Heart right ventricle (tissue), 16 donors: ENCODE measurements at places on chromosomes 12 and 14. TPM values are rescaled to one million over a fixed set of nuclear protein-coding genes. Genes with fewer than 3 reads are reported as not detected.

DNA sequence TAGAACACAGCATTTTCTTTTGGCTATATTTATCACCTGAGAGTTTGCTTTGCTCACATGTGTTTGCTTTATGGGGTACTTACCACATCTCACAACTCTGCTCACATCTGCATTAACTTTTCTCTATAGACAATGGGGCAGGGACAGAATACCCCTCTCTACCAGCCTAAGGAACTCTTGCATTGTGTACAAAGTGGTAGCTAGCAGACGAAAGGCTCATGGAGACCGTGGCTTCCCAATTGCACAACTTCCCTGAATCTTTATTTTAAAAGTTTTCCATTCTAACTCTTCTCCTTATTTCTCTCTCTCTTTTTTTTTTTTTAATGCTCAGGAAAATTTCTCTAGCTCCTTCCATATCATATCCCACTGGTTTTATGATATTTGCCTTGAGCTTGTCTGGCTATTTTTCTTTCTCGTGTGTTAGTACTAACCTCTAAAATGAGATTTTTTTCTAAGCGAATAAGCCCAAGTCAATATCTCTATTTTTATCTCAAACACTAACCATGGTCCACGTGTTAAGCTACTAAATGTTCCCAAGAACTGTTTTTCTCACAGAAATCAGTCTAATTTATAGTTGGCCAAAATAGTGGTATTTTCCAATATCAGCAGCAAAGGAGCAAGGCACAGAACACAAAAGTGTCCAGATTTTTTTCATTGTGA, 155.2 kb downstream of the STXBP6 start:
- H3K27ac ChIP-seq = peak overlapping the region; percentile 36
- H3K36me3 ChIP-seq = no peaks in the 10 kb centered on the region
- no peak overlapping the region for H3K4me3 ChIP-seq
- H3K4me1 ChIP-seq = peaks cover 48% of the 10 kb centered on the region
- H3K27me3 ChIP-seq = no peaks in the 10 kb centered on the region

- H3K36me3 ChIP-seq = no peaks in the 10 kb centered on the region
- no peak overlapping the region for H3K27ac ChIP-seq
- peaks cover 11% of the 10 kb centered on the region for H3K27me3 ChIP-seq
- DNase-seq = no peak
- H3K4me3 ChIP-seq = no peak overlapping the region
Observed at GRCh38 chr14:93655078-93655750, 133.1 kb downstream of the PRIMA1 start.

- H3K27ac ChIP-seq = no peak overlapping the region
- H3K4me3 ChIP-seq = no peak overlapping the region
- H3K4me1 ChIP-seq = no peaks in the 10 kb centered on the region
- H3K27me3 ChIP-seq = peaks cover 11% of the 10 kb centered on the region
- no peak for DNase-seq
Observed at GRCh38 chr12:13273850-13274249, 77.3 kb downstream of the EMP1 start.

GRCh38 chr14:104516906-104517305, 62.7 kb upstream of the C14orf180 start:
- no peak overlapping the region for H3K27ac ChIP-seq
- no peak for DNase-seq
- H3K4me3 ChIP-seq = no peak overlapping the region
- H3K4me1 ChIP-seq = no peaks in the 10 kb centered on the region
- no peaks in the 10 kb centered on the region for H3K27me3 ChIP-seq

GRCh38 chr12:80469681-80470080, 25.6 kb downstream of the PTPRQ start:
- H3K36me3 ChIP-seq = no peaks in the 10 kb centered on the region
- H3K27ac ChIP-seq = no peak overlapping the region
- no peaks in the 10 kb centered on the region for H3K4me1 ChIP-seq
- H3K4me3 ChIP-seq = no peak overlapping the region
- DNase-seq = no peak
- H3K27me3 ChIP-seq = no peaks in the 10 kb centered on the region

- no peaks in the 10 kb centered on the region for H3K36me3 ChIP-seq
- peak overlapping the region; percentile 31 for H3K27ac ChIP-seq
- peak; percentile 19 for DNase-seq
- H3K4me1 ChIP-seq = peaks cover 30% of the 10 kb centered on the region
Observed at GRCh38 chr14:89165189-89166181, 251.5 kb downstream of the FOXN3 start.

DNA sequence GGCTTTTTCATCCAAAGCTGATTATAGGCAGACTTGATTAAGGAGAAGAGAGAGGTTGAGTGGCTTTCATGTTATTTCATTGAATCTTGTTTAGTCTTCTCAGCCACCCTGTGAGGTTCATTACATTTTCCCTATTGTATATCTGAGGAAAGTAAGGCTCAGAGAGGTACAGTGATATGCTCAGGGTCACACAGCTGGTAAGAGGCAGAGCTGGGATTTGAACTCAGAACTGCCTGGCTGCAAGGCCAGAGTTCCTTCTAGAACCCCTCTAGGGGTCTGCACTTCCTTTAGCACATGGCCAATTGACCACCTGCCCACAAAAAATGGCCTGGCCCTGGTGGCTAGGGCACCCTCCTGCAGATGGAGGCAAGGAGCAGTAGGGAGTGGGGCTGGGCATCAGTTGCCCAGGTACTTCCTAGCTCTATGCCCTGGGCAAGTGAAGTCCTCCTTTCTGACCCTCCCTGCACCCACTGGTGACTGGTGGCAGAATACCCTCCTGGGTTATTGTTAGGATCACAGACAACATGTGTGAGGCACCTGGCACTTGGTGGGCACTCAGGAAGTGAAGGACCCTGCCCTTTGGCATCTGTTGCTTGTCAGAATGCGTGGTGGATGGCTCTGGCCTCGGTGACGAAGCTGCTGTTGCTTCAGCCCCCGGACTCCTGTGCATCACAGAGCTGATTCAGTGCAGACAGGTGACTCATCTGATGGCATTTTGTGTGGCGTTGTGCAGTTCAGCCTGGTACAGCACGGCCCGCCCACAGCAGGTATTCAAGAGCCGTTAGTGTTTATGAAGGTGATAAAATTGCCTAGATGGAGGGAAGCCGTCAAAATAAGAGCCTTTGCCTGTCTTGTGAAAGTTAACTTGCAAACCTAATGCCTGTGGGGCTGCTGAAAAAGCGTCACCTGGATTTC, 115.8 kb downstream of the SLC25A47 start:
- no peak for DNase-seq
- no peak overlapping the region for H3K4me3 ChIP-seq
- H3K4me1 ChIP-seq = peaks cover 18% of the 10 kb centered on the region
- no peaks in the 10 kb centered on the region for H3K27me3 ChIP-seq

DNA sequence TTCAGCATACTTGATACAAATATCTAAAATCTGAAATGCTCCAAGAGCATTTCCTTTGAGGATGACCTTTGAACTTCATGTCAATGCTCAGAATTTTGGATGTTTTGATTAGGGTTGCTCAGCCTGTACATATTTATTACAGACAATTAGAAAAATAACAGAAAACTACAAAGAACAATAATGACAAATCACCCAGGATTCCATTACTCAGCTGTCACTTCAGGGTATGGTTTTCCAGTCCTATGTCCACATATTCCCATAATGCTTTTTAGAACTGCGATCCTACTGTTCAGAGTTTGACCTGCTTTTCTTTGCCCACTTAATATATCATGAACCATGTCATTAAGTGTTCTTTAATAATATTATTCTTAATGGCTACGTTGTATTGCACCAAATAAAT, 11.4 kb downstream of the DLGAP5 start:
- no peak overlapping the region for H3K27ac ChIP-seq
- H3K4me1 ChIP-seq = no peaks in the 10 kb centered on the region
- H3K27me3 ChIP-seq = no peaks in the 10 kb centered on the region

ACVR1B gene
- total RNA-seq = 8.4 TPM

LRCOL1 gene
- total RNA-seq = not detected

- no peak overlapping the region for H3K27ac ChIP-seq
- H3K4me1 ChIP-seq = no peaks in the 10 kb centered on the region
- no peak for DNase-seq
- H3K36me3 ChIP-seq = no peaks in the 10 kb centered on the region
- no peak overlapping the region for H3K4me3 ChIP-seq
- H3K27me3 ChIP-seq = no peaks in the 10 kb centered on the region
Observed at GRCh38 chr14:100994756-100995330, 91.3 kb upstream of the RTL1 start.

GRCh38 chr12:3097836-3098235, 20.7 kb downstream of the TSPAN9 start:
- peaks cover 71% of the 10 kb centered on the region for H3K4me1 ChIP-seq
- peak overlapping the region; percentile 90 for H3K27ac ChIP-seq

GRCh38 chr14:103074729-103075367, 9.2 kb upstream of the LBHD2 start:
- peak; percentile 81 for DNase-seq
- peak overlapping the region; percentile 58 for H3K27ac ChIP-seq
- H3K36me3 ChIP-seq = no peaks in the 10 kb centered on the region
- peaks cover 13% of the 10 kb centered on the region for H3K4me1 ChIP-seq
- H3K4me3 ChIP-seq = peak overlapping the region; percentile 41

GRCh38 chr12:123453165-123453564, 4.8 kb upstream of the SNRNP35 start:
- no peaks in the 10 kb centered on the region for H3K27me3 ChIP-seq
- H3K27ac ChIP-seq = no peak overlapping the region
- H3K4me1 ChIP-seq = no peaks in the 10 kb centered on the region
- H3K4me3 ChIP-seq = no peak overlapping the region
- no peaks in the 10 kb centered on the region for H3K36me3 ChIP-seq

SIX1 gene
- total RNA-seq = not detected

DNA sequence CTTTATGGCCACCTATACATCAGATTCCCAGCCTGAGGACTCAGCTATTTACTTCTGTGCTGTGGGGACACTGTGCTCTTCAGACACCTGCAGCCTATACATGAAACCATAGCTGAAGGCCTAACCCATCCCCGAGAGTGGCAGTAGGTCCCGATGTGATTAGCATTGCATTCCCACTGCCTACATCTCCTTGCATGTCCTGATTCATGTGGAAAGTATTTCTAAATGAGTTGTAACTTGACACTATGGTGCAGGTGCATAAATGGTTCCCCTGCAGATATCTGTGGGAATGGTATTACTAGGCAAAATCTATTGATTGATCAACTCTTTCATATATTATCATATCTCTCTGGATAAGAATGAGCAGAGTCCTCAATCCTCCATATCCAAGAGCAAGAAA, 433.5 kb downstream of the DAD1 start:
- H3K4me1 ChIP-seq = no peaks in the 10 kb centered on the region
- H3K27ac ChIP-seq = no peak overlapping the region
- H3K4me3 ChIP-seq = no peak overlapping the region
- H3K27me3 ChIP-seq = no peaks in the 10 kb centered on the region
- no peak for DNase-seq
- H3K36me3 ChIP-seq = no peaks in the 10 kb centered on the region

PPP4R4 gene
- total RNA-seq = 0.46 TPM

- DNase-seq = no peak
- no peak overlapping the region for H3K27ac ChIP-seq
- no peaks in the 10 kb centered on the region for H3K36me3 ChIP-seq
- H3K4me3 ChIP-seq = no peak overlapping the region
- H3K4me1 ChIP-seq = no peaks in the 10 kb centered on the region
- no peaks in the 10 kb centered on the region for H3K27me3 ChIP-seq
Observed at GRCh38 chr12:18383203-18383602, 121.9 kb downstream of the PIK3C2G start.

DNA sequence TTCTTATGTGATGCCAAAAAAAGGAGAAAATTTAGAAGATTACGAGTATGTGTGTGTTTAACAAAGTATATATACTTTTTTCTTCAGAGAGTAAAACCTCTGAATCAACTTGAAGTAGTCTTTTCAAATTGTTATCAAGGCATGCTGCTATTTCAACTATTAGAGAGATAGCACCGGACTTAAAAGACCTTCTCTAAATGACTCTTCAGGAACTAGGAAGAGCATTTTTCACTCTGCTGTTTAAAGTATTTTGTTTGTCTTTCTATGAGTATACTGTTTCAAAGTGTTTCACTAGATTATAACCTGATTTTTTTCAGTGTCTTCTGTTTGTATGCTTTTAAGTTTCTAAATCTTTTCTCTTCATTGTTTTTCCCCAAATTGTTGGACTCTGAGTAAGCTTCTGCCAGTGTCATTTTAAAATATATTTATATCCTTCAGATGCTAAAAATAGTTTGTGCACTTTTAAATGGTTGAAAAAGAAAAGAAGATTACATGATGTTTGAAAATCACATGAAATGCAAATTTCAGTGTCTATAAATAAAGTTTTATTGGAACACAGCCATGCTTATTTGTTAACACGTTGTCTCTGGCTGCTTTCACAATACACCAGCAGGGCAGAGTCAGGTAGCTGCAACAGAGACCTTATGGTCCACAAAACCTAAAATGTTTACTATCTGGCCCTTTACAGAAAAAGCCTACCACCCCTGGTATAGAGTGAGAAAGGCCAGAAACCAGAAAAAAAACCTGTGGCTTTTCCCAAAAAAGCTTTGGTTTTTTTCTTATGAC, 21.3 kb downstream of the CRADD start:
- H3K4me1 ChIP-seq = peaks cover 18% of the 10 kb centered on the region
- no peak overlapping the region for H3K4me3 ChIP-seq
- no peaks in the 10 kb centered on the region for H3K36me3 ChIP-seq
- no peak for DNase-seq
- H3K27ac ChIP-seq = peak overlapping the region; percentile 7
- no peaks in the 10 kb centered on the region for H3K27me3 ChIP-seq

NKX2-1 gene
- total RNA-seq = not detected

- no peaks in the 10 kb centered on the region for H3K4me1 ChIP-seq
- no peak for DNase-seq
- H3K27me3 ChIP-seq = no peaks in the 10 kb centered on the region
- peaks cover 48% of the 10 kb centered on the region for H3K36me3 ChIP-seq
- H3K4me3 ChIP-seq = no peak overlapping the region
Observed at GRCh38 chr14:96281486-96281885, 25.5 kb downstream of the BDKRB1 start.

DNA sequence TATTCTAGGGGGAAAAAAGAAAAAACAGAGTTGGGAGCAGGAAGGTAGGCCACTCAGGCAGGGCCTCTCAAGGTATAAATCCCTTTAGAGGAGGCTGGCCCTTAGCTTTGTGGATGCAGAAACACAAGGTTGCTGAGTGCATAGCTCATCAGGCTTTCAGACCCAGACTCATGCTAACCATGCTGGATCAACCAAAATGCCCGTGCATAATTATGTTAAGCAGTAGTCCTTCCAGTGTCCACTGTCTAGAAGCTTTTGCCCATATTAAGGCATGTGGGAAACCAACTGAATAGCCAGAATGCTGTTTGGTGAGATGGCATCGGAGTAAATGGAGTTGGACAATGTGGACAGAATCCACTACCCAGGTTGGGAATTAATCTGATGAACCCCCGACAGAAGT, 18.9 kb downstream of the ARG2 start:
- no peak for DNase-seq
- no peak overlapping the region for H3K27ac ChIP-seq
- no peak overlapping the region for H3K4me3 ChIP-seq
- H3K27me3 ChIP-seq = no peaks in the 10 kb centered on the region
- H3K36me3 ChIP-seq = no peaks in the 10 kb centered on the region

ACOT4 gene
- total RNA-seq = 1.5 TPM

- H3K4me3 ChIP-seq = no peak overlapping the region
- no peak for DNase-seq
- H3K27ac ChIP-seq = no peak overlapping the region
- peaks cover 13% of the 10 kb centered on the region for H3K4me1 ChIP-seq
- H3K36me3 ChIP-seq = no peaks in the 10 kb centered on the region
- no peaks in the 10 kb centered on the region for H3K27me3 ChIP-seq
Observed at GRCh38 chr12:40022850-40023249, 83.0 kb downstream of the SLC2A13 start.

SYCP3 gene
- total RNA-seq = not detected

VPS33A gene
- 10.5 TPM for total RNA-seq
